Hematopoietic multipotent progenitor cell (in vitro differentiated cells): ENCODE measurements at places on chromosomes 1 and 21.

DNA sequence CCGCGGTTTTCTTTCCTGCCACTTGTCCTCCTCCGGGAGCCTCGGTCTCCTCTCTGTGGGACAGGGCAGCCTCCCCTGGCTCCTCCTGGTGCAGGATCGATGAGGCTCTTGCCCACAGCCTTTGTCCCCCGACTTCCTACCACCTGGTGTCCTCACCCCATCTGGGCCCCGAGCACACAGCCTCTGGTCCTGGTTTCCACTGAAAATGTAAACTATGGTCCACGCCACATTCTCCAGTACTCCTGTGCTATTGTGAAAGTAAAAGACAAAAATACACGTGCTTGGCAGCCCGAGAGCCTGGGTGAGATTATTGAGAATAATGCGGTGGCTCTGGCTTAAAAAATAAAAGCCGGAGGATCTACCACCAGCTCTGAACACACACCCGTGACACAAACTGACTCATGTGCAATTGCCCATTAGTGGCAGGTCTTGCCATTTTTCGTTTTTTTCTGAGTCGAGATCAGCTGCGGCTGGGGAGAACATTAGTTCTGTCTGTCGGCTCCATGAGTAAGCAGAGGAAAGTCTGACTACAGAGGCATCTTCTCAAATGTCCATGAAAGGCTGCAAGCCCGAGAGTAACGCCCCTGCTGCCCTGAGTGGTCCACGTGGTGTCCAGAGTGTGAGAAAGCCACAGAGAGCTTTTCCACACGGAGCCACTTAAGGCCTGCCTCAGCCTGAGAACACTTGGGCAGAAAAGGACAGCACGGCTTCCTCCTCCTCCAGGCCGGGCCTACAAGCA, 5.7 kb upstream of the COL6A2 start:
- no peak for DNase-seq

DNA sequence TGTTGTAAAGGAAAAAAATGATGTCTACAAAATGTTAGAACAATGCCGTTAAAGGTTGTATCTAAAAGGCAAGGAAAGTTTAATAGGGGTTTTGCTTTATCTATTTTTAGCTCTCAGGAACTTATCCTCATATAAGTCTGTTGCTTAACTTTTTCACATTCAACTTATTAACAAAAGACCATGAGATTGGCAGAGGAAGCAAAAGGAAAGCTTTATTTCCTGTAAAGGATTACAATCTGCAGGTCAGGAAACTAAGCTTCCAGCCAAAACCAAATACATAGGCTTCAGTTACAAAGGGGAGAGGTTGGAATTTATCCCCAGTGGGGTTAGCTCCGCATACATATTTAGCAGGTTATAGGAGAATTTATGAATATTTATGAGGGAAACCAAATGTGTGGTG, 58.7 kb upstream of the KIAA1614 start:
- no peak for DNase-seq

DNA sequence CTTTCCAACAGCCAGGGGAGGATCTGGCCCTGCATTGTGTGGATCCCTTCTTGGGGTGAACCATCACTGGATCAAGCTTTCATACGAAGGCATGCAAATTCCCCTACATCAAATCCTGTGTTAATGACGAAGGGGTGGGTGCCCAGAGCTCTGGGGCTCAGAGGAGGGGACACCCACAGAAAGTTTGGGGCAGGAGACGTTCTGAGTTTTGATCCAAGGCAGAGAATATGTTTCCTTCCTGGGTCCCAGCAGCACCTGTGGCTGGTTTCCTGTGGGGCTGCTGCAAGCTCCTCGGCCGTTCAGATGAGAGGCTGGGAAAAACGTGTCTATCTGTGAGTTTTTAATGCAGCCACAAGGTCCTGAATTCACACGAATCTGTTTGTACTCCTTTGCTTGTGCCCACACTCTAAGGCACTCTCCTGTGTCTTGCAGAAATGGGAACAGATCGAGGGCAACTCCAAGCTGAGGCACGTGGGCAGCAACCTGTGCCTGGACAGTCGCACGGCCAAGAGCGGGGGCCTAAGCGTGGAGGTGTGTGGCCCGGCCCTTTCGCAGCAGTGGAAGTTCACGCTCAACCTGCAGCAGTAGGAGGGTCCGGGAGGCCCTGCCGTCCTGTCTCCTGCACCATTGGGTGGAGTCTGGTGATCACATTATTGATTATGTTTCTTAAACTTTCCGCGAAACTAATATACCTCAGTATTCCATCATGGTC, 147.1 kb downstream of the PGBD5 start:
- DNase-seq, result no peak

- no peak for DNase-seq
Observed at GRCh38 chr1:99777752-99778151, 11.3 kb upstream of the FRRS1 start.

DNA sequence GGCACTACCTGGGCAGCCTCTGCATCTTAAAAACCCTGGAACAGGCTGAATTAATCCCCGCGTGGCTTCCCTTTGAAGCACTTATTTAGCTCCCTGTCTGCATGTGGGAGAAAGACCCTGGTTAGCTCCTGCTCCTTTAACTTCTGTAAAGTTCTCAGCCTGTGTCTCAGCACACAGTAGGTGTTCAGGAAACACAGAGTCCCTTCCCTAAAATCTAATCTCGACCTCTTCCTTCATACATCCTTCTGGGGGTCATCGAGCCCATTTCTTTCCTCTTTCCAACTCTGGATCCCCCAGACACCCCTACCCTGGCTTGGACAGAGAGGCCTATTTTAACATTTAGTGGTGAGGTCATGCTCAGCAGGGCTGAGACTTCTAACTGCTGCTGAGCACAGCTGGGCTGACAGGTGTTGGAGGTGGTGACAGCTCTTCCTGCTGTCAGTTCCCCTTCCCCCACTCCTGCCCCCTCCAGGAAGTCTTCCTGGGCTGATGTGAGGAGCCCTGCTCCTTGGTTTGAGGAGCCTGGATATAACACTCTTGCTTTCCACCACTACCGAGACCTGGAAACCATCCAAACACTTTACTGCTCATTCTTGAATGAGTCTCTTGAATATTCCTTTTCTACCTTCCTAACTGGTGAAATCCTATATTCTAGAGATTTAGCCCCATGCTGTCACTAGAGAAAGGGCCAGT, 5.3 kb downstream of the E2F2 start:
- no peak for DNase-seq

- no peak for DNase-seq
Observed at GRCh38 chr21:37028570-37028969, 22.1 kb downstream of the RIPPLY3 start.

- no peak for DNase-seq
Observed at GRCh38 chr21:45803618-45804340, 160.3 kb downstream of the PCBP3 start.

DNA sequence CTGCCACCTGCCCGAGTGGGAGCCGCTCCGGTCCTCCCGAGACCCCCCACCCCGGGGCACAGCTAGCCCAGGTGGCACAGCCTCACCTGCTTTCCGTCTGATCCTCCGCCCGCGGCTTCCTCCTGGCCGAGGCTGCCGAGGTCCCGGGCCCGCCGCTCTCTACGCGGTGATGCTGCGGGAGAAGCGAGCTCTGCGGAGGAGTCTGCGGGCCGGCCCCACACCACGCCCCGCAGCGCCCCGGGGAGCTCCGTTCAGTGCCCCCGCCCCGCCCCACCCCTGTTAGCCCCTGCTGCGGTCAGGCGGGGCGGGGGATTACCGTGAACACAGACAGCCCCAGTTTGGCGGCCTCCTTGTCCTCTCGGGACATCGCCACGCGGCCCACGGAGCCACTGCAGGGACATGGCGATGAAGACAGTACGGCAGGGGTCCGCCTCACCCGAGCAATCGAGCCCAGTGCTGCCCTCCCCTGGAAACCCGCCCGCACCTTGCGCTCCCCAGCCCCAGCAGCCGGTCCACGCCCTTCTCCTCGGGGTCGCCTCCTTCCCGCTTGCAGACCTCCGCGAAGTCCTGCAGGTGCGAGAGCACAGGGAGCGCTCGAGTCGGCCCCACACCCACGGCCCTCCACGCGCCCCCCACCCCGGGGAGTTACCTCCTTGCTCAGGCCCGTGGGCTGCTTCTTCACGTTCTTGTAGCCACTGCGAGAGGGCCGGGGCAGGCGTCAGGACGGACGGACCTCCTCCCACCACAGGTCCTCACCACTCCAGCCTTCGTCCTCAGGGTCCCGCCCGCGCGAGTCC, 933 bp downstream of the C1orf35 start:
- DNase-seq, result peak; percentile 64

DNA sequence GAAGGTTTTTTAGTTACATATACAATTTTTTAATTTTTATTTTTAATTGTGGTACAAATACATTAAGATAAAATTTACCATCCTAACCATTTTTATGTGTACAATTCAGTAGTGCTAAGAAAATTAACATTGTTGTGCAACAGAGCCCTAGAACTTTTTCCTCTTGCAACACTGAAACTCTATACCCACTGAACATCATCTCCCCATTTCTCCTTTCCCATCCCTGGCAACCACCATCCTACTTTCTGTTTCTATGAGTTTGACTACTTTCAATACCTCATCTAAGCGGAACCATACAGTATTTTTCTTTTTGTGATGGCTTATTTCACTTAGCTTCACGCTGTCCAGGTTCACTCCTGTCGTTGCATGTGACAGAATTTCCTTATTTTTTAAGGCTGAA, 54.1 kb downstream of the PALMD start:
- DNase-seq, result no peak

DNA sequence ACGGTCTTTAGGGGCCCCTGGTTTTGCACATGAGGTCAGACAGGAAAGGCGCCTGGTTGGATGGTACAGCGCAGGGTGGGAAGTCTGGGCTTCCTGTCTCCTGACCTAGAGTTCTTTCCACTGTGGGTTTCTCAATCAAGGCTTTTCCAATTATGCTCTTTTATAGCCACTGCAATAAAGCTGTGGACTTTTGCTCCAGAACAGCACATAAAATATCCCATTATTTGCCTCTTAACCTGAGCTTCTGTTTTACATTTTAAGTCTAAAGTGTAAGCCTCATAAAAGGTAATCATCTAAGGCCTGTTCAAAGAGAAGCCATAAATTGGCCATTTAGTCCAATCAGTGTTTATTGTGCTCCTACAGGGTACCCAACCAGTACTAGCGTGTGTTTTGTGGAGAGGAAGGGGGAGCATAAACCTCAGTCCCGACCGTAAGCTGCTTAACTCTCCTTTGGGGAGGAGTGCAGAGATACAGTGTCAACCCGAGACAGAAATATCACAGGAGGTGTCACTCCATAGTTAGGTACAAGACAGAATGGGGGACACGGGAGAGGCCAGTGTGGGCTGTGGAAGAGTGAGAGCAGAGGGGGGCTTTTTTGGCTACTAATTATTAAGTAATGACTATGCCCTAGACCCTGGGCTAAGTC, 270.0 kb downstream of the TRABD2B start:
- DNase-seq, result no peak

- no peak for DNase-seq
Observed at GRCh38 chr21:41762753-41763152, 4.1 kb downstream of the RIPK4 start.

DNA sequence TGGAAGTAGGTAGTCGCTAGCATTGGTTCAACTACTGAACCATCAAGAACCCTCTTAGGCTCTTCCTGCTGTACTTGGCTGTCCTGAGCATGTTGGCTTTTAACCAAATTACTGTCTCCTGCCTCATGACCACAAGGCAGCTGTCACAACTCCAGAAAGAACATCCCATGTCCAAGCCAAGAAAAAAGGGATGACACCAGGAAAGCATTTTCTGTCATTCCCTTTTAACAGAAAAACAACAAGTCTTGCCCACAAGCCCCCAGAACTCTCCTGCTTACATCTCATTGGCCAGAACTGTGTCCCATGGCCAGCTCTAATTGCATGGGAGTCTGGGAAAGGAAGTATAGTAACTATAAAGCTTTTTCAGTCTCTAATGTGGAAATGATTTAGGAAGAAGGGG, 2.4 kb upstream of the RNU5D-1 start:
- DNase-seq, result no peak

GRCh38 chr1:37234941-37235418, 200.7 kb upstream of the GRIK3 start:
- DNase-seq, result no peak

DNA sequence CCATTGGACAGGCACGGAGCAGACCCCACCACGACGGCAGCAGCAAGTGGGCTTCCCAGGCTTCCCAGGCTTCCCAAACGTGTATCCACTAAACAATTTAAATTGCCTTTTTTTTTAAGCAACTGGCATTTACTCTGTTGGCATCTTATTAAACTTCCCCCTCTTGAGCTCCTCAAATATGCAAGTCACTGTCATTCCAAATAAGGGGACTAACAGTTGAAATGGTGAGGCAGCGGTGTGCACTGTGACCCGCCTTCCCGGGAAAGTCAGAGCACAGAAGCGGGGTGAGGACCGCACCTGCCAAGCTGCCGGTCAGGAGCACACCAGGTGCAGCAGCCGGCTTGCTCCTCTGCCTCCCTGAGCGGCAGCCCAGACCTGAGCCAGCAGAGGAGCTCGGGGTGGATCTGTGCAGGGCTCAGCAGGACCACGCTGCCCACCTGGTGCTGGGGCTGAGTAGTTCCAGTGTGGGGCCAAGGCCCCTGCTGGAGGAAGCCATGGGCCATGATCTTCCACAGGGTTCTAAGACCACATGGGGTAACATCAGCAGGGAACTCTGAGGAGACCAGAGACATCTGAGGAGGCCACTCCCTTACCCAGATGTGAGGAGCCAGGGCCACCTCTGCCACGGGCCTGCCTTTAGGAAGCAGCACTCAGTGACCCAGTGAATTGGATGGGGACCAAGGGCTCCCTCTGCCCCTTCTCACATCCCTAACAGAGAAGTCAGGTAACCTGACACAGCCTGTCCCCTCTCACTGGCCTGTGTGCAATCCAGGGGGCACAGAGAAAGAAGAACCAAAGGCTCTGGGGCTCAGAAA, 245.4 kb downstream of the NPHP4 start:
- DNase-seq, result no peak

DNA sequence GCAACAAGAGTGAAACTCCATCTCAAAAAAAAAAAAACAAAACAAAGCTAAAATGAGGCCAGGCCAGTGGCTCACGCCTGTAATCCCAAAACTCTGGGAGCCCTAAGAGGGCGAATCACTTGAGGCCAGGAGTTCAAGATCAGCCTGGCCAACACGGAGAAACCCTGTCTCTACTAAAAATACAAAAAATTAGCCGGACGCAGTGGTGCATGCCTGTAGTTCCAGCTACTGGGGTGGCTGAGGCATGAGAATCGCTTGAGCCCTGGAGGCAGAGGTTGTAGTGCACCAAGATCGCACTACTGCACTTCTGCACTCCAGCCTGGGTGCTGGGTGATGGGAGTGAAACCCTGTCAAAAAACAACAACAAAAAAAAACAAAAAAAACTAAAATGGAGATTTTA, 191.2 kb upstream of the SGIP1 start:
- DNase-seq, result no peak

DNA sequence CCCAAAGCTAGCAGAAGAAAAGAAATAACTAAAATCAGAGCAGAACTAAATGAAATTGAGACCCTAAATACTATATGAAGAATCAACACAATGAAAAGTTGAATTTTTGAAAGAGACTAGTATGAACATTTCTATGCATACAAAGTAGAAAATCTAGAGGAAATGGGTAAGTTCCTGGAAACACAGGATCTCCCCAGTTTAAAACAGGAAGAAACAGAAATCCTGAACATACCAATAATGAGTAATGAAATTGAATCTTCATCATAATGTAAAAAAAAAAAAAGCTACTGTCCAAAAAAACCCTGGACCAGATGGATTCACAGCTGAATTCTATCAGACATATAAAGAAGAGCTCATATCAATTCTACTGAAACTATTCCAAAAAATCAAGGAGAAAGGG, 233.5 kb downstream of the PLPP3 start:
- no peak for DNase-seq
